Fibroblast of upper back skin (primary cell): ENCODE measurements at places on chromosomes 6 and 20.

- DNase-seq, result no peak
Measured at GRCh38 chr6:136716917-136717715, 75.2 kb downstream of the MAP3K5 start.

- no peak for DNase-seq
Measured at GRCh38 chr6:55524441-55524840, 54.6 kb downstream of the HMGCLL1 start.

DNA sequence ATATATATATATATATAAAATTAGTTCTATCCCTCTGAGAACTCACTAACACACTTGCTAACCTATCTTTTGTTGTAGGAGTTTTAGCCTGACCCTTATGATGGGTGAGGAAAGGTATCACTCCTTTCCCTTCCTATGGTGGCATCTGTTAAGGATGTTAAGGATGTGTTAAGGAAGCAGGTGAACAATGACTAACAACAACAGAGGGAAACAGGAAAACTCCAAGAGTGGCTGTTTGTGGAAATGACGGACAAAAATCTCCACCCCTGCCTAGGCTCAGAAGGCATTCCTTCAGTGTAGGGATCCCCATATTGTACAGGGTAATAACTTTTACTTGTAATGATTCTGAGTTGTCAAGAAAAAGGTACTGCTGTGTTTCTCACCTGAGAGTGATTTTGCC is 8.8 kb upstream of the TPD52L1 start:
- no peak for DNase-seq

DNA sequence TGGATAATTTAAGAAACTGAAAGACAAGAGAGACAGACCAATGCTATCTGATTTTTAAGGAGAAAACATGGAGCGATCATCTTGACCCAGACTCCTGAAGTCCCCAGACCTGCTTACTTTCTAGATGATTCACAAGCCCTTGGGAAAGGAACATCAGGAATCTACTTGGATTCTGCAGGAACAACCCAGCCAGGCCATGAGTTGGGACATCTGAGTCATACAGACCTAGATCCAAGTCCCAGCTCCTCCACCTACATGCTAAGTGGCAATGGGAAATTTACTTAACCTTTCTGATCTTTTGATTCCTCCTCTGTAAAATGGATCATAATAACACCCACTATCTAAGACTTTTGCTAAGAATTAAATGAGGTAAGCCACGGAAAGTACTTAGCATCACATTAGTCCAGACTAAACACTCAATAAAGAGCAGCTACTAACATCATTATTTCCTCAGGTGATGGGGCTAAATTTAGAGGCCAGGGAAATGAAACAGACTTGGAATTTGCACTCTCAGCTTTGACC is 61.0 kb upstream of the MAFB start:
- DNase-seq, result no peak

GRCh38 chr20:52643034-52643433 is 329.1 kb upstream of the TSHZ2 start:
- DNase-seq, result no peak
